ENCODE measurements at places on chromosomes 1 and 21.

- DNase-seq, result no peak
Observed at GRCh38 chr1:22321917-22322316, 129.7 kb upstream of the ZBTB40 start.

GRCh38 chr1:228148196-228148861 is 1.4 kb upstream of the GJC2 start:
- no peak for DNase-seq

GRCh38 chr1:205458777-205459566 is 3.1 kb upstream of the BLACAT1 start:
- DNase-seq, result no peak

DNA sequence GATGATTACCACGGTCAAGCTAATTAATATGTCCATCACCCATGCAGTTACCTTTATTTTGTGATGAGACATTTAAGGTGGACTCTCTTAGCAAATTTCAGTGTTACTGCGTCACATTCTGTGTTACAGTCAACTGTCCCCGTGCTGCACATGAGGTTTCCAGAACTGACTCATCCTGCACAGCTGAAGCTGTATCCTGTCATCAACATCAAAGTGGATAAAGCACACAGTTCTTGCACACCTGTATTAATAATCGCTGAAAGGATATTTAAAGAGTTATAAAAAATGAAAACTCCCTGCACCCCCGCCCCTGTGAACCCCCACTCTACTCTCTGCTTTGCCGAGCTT is 3.4 kb upstream of the KRTAP10-5 start:
- no peak for DNase-seq

DNA sequence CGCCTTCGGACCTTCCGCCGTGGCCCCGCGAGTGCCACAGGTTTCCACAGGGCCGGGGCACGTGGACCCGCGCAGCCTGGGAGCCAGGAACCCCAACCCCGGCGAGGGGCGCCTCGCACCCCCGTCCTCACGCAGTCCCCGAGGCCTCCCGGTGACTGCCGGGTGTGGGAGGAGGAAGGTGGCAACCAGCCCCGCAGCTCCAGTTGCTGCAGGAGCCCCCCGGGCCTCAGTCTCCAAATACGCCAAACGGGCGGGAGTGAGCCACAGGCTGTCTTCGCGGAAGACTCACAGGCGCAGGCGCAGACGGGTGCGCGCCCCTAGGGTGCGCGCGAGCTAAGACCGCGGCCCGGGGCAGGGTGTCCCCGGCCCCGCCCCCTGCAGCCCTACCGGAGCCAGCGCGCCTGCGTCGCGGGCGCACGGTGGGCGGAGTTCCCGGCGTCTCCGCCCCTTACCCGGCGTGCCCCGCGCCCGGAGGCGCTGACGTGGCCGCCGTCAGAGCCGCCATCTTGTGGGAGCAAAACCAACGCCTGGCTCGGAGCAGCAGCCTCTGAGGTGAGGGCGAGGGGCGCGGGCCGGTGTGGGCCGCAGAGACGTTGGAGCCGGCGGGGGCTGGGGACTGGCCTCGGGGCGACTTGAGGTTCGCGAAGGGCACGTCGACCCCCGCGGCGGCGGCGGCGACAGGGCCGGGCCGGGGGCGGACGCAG is at the start of gene ARF1:
TSS of gene ARF1 (plus strand) at position 495 of the 704 bp plus-strand sequence. CDS start 14,407 bp downstream, outside the sequence.
- peak; percentile 93 for DNase-seq

GRCh38 chr1:25959611-25960010 is 38.3 kb downstream of the PAFAH2 start:
- peak; percentile 50 for DNase-seq

DNA sequence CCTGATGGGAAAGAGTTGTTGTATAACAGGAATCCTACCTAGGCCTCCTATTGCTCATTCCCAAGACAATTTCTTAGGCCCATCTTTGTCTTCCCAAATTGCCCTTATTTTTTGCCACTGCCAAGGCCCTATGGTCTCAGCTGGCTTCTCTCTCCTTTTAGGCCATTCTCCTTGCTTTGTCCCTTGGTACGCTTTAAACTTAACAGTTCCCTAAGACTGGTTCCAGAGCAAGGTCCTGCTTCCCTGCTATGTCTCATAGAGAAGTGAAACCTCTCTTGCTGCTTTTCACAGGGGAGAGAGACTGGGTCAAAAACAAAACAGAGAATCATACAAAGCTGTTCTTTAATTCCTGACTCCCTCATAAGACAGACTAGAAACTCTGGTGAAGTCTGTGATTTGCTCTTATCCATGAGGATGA is 77.1 kb downstream of the XCL2 start:
- no peak for DNase-seq

DNA sequence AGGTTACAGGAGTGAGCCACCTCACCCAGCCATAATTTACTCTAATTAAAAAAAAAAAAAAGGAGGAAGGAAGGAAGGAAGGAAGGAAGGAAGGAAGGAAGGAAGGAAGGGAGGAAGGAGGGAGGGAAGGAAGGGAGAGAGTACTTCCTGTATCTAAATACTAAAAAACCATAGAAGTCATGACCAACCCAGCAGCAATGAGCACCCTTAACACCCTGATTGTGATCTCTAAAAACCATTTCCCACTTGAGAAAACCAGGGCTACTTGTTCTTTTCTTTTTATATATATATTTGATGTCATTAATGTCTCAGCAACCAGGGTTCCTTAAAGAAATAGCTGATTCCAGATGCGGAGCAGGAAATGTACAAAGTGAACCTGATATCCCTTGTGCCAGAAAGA is 31.2 kb downstream of the ARID4B start:
- DNase-seq, result no peak

GRCh38 chr1:151443846-151444782 is 15.2 kb downstream of the POGZ start:
- peak; percentile 64 for DNase-seq

GRCh38 chr21:37228003-37228400 is 39.1 kb downstream of the VPS26C start:
- DNase-seq, result no peak

DNA sequence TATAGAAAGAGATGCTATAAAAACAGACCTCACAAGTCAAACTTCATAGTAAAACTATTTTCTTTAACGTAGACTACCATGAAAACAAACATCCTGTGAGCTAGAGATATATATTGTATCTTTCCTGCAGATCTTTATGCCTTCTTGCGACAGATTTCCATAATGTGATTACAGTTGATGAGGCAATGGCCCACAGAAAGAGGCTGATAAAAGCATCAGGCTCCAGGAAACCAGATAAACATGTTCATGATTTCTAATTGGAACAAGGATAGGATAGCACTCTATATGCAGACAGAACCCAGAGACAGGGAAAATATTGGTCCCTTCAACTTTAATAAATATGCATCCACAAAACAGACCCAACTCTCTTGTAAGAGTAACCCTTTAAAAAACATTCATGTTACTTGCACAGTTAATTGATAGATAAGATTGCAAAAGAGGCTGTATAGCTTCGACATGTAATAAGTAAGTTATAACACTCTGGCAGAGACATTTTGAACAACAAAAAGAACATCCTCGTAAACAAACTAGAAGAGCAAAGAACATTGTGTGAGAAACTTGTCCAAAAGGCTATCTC is 329.4 kb downstream of the AGBL4 start:
- no peak for DNase-seq

DNA sequence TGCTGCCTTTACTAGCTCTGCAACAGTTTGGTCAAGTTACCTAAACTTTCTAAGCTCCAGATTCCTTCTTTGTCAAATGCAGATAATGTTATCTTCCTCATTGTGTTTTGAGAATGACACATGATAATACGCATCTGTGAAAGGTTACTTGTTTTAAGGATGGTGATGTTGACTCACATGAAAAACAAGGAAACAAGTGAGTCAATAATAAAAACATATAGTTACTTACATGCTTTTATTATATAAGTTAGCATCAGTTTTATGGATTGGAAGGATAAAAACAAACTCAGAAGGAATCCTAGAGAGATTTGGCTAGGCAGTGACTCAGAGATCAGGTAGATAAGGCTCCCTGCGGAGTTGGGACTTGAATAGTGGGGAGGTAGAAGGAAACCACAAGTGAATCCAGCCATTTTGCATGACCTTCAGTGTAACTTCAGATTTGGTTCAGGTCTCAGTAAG is 144.6 kb downstream of the LMO4 start:
- DNase-seq, result no peak

DNA sequence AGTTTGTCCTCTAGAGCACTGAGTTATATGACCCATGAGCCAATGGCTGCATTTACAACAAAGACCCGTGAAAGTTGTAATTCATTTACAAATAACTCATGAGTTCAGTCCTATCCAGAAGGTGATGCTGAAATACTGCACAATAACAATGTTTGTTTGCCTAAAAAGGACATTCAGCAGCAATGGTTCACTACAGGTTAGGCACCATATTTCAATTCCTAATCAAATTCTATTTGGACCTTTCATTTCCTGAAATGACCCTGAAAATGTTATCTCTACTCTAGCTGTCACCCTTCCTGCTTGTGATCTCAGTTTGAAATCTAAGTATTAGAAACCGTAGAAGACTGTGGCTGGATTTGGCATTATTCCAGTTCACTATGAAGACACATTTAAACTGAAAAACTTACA is 191.2 kb upstream of the SAMSN1 start:
- DNase-seq, result no peak

DNA sequence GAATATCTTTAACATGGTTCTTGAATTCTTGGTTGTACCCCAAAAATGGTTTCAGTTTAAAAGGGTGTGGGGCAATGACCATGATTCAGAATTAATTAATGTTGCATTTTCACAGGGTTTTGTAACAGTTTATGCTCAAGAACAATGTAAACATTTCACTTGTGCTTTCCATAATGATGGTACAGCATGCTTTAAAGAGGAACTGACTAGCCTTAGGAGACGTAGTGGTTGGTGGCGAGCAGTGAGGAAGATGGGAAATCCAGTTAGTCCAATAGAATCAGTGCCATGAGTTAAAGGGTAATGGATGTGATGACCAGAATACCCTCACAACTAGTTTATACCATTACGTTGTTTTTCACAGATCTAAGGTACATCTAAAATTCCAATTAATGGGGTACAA is 138.0 kb downstream of the HS2ST1 start:
- no peak for DNase-seq

- no peak for DNase-seq
Observed at GRCh38 chr1:234368320-234369032, 4.8 kb upstream of the COA6 start.

DNA sequence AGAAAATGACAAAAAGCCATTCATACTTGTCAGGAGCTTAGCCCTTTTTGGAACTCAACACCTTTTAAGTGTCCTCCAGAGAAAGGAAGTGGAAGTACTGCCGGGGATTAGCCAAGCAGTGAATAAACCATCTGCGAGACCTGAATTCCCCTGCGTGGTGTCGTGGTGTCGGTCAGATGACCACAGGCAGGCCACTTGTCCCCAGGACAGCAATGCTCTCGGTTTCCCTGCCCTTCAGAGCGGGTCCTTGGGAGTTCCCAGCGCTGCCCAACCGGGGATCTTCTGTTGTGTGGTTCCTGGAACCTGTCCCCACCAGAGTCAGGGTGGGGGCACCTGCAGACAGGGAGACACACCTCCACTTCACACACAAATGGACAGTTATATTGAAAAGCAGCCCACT is 9.2 kb downstream of the GPR157 start:
- no peak for DNase-seq

DNA sequence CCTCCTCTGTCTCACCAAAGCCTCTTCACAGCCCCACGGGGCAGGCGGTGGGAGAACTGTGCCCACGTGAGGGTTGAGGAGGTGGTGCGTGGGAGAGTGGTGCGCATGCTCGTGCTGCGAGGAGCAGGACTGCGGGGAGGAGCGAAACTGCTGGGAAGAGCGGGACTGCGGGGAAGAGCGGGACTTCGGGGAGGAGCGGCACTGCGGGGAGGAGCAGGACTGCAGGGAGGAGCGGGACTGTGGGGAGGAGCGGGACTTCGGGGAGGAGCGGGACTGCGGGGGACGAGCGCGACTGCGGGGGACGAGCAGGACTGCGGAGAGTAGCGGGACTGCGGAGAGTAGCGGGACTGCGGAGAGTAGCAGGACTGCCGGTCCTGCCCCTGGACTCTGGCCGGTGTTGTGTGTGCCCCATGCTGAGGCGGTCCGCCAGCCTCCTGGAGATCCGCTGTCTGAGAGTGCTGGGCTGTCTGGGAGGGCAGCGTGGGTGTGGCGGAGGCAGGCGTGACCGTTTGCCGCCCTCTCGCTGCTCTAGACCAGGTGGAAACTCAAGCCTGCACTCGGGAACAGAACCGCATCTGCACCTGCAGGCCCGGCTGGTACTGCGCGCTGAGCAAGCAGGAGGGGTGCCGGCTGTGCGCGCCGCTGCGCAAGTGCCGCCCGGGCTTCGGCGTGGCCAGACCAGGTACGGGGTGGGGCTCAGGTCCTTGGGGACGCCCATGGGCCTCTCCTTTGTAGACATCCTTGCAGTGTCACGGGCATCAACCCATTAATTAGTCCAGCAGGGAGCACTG is 24.6 kb downstream of the TNFRSF1B start:
- no peak for DNase-seq

- no peak for DNase-seq
Observed at GRCh38 chr1:27489501-27489972, 430 bp downstream of the WASF2 start.

DNA sequence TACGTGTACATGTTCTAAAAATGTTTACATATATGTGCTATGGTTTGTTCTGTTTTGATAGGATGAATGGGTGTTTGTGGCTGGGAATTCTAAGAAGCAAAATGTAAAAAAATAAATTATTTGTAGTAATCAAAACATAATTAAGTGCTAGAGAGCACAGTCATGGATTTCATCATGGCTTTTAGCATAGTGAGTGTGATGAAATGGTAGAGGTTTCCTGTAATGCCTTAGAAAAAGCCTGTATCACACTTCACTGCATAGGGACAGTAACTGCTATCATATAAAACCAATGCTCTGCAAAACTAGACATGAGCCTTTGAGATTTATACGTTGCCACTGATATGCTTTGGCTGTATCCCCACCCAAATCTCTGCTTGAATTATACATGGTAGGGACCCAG is 99.8 kb downstream of the PTGER3 start:
- DNase-seq, result no peak

- no peak for DNase-seq
Observed at GRCh38 chr1:26733982-26734381, 38.2 kb downstream of the ARID1A start.

DNA sequence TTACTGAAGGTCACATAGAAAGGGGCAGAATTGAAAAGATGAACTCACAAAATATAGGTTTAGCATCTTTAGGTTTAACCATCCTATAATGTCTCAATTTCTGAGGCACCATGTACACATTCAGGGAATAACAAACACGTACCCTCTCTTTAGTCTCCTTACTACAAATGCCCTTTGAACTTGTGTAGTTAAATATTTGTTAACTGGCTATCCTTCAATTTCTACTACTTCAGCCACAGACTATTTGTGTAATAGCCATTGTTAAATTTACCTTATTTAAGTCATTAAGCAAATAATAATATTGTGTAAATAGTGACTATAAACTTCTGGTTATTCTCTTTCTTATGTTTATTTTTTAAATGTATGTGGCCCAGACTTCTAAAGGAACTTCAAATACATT is 600.5 kb downstream of the KCNT2 start:
- DNase-seq, result no peak

- DNase-seq, result no peak
Observed at GRCh38 chr21:43826623-43826974, 37.2 kb downstream of the RRP1 start.

- DNase-seq, result no peak
Observed at GRCh38 chr1:172790245-172790644, 131.3 kb downstream of the FASLG start.

GRCh38 chr1:150259758-150260669 is 2.4 kb downstream of the CA14 start:
- peak; percentile 78 for DNase-seq
